HCT116 (cell line): ENCODE measurements at places on chromosomes 11 and 22.

DNA sequence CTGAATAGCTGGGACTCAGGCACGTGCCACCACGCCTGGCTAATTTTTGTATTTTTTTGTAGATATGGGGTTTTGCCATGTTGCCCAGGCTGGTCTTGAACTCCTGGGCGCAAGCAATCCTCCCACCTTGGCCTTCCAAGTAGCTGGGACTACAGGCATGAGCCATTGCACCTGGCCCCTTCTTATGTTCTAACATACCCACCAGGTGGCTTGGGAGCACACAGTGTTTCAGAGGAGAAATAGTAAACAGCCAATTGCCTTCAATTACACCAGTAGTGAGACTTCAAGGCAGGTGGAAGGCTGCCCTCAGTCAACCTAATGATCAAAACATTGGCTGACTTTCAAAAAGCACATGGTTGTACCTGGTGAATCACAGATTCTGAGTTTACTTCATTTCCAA is 167.2 kb downstream of the SWAP70 start:
- no peaks in the 10 kb centered on the region for H3K4me1 ChIP-seq
- H3K27ac ChIP-seq, result no peak overlapping the region
- no peak overlapping the region for H3K4me3 ChIP-seq
- no peak for DNase-seq
- H3K36me3 ChIP-seq, result no peaks in the 10 kb centered on the region
- H3K27me3 ChIP-seq, result no peaks in the 10 kb centered on the region

- no peaks in the 10 kb centered on the region for H3K4me1 ChIP-seq
- no peak overlapping the region for H3K27ac ChIP-seq
- H3K27me3 ChIP-seq, result no peaks in the 10 kb centered on the region
- no peaks in the 10 kb centered on the region for H3K36me3 ChIP-seq
Measured at GRCh38 chr22:27791159-27791858, 10.2 kb downstream of the MN1 start.

- DNase-seq, result no peak
- peak overlapping the region; percentile 98; the same call in 1 of the 2 replicates for H3K27ac ChIP-seq
- peaks cover 39% of the 10 kb centered on the region; the same call in 1 of the 2 replicates for H3K36me3 ChIP-seq
- H3K4me1 ChIP-seq, result peaks cover 24% of the 10 kb centered on the region
- no peaks in the 10 kb centered on the region for H3K27me3 ChIP-seq
- H3K4me3 ChIP-seq, result no peak overlapping the region
Measured at GRCh38 chr22:31947296-31947695, 3.0 kb downstream of the YWHAH start.

- H3K27me3 ChIP-seq, result 0 out of 2 replicates have a peak, but pooled peaks cover 2% of the 10 kb centered on the region
- H3K4me1 ChIP-seq, result no peaks in the 10 kb centered on the region
- H3K27ac ChIP-seq, result no peak overlapping the region
- no peaks in the 10 kb centered on the region for H3K36me3 ChIP-seq
- no peak overlapping the region for H3K4me3 ChIP-seq
Measured at GRCh38 chr22:22680396-22680795, 36.0 kb downstream of the GGTLC2 start.

- H3K4me1 ChIP-seq, result no peaks in the 10 kb centered on the region
- H3K36me3 ChIP-seq, result no peaks in the 10 kb centered on the region
- H3K27ac ChIP-seq, result no peak overlapping the region
- H3K27me3 ChIP-seq, result no peaks in the 10 kb centered on the region
Measured at GRCh38 chr11:115591380-115591779, 87.2 kb upstream of the CADM1 start.

- H3K36me3 ChIP-seq, result peaks cover 24% of the 10 kb centered on the region
- peak overlapping the region; percentile 97 for H3K27ac ChIP-seq
- H3K27me3 ChIP-seq, result no peaks in the 10 kb centered on the region
- H3K4me3 ChIP-seq, result no peak overlapping the region
Measured at GRCh38 chr11:8685820-8686219, 3.2 kb downstream of the RPL27A start.
